ENCODE measurements at places on chromosomes 2 and 18.

- H3K4me3 ChIP-seq: peak overlapping the region; percentile 90
- no peaks in the 10 kb centered on the region for H3K27me3 ChIP-seq
- H3K36me3 ChIP-seq: no peaks in the 10 kb centered on the region
- H3K4me1 ChIP-seq: peaks cover 9% of the 10 kb centered on the region
- peak overlapping the region; percentile 66 for H3K27ac ChIP-seq
- peak; percentile 3 for DNase-seq
These were observed 575 bp downstream of the CCDC150 start for GRCh38 chr2:196640031-196640548.

DNA sequence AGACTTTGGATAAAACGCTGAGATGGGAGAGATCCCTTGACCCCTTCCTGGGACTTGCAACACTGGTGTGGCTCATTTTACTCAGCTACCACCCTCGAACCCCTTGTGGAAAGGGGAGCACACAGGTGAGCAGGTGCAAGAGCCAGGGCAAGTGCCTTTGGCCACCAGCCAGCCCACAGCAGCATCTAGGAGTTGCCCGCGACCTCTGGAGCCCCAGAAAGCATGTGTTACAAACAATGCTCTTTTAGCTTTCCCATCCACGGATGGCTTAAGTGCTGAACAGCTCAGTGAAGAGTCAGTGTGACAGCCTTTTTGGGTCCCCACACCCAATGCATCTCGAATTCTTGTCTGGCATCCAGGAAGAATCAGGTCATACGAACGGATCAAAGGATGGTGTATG is 197.8 kb downstream of the MEMO1 start:
- no peaks in the 10 kb centered on the region for H3K36me3 ChIP-seq
- H3K27ac ChIP-seq: no peak overlapping the region
- DNase-seq: no peak
- no peak overlapping the region for H3K4me3 ChIP-seq

- DNase-seq: no peak
- no peaks in the 10 kb centered on the region for H3K27me3 ChIP-seq
- no peak overlapping the region for H3K27ac ChIP-seq
- no peaks in the 10 kb centered on the region for H3K4me1 ChIP-seq
These were observed 655.0 kb upstream of the CDH2 start for GRCh38 chr18:28831908-28832307.

GRCh38 chr2:64214281-64215115 is 70.3 kb upstream of the PELI1 start:
- no peaks in the 10 kb centered on the region for H3K27me3 ChIP-seq
- DNase-seq: peak; percentile 36
